ENCODE measurements at places on chromosomes 5 and 9.

DNA sequence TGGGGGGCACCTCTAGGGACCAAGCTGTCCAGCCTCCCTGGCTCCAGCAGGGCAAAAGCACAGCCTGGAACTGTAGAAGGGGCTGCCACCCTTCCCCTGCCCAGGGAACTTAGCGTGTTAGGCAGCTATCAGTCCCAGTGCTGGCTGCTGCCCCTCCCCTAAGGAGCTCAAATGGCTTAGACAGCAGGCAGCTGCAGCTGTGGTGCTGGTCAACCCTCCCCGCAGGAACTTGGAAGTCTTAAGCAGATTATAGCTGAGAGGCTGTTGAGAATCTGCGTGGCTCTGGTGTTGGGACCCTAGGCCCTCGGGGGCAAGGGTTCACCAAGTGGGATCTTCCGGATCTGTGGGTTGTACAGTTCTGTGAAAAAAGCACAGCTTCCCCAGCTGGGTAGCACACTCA is 536.5 kb upstream of the CDH10 start:
- DNase-seq, result no peak

DNA sequence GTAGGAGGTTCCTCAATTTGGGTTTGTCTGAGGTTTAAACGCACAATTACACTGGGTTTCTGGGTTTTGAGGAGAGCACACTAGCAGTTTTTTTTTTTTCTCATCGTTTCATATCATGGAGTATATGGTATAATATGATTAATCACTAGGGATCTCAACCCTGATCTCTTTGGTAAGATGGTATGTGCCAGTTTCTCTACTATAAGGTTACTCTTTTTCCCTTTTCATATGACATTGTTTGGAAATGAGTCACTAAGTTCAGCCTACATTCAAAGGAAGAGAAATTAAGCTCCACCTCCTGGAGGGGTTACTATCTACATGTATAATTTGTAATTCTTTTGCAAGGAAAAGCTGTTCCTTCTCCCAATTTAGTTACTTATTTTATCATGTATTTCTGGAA is 35.2 kb downstream of the MTRR start:
- DNase-seq, result no peak

DNA sequence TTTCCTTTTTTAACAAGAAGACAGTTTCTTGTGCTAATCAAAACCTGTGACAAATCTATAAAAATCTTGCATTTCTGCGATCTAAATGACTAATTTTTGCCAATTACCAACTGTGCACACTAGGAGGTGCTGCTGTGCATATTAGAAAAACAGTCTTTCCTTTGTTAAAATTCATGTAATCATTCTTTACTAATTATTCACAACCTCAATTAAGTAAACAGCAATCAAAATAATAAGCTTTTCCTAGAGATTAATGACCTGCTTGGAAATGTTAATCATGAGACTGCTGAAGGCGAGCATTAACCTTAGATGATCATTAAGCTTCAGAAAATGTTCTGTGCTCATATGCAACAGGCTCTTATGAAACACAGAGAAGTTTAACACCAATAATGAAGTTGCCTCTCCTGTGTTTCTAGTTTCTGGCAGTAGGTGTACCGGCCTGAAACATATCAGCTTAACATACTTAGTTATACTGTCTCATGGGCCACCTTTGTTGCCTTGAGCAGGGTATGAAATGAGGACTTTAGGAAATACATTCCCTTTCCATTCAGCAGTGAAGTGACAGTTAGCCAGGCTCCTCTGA is 17.7 kb downstream of the RFESD start:
- DNase-seq, result no peak

DNA sequence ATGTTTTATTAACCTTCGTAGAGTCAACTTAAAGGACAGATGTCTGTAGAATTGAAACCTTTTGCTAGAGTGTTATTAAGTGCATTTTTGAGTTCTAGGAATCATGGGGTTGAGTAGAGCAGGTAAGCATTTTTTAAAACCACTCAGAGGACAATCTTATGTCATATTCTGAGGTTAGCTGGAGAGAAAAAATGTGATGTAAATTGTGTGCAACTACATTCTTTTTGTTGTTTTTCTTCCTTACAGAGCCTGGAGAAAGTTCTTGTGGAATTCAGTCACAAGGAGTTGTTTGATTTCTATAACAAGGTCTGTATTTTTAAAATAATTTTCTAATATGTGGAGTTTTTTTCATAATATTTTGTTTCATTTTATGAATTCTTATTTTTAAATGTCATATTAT is 206.4 kb downstream of the COMMD10 start:
- no peak for DNase-seq

- DNase-seq, result no peak
Measured at GRCh38 chr5:137651022-137651421, 84.9 kb downstream of the KLHL3 start.

- no peak for DNase-seq
Measured at GRCh38 chr5:155056644-155057269, 43.2 kb downstream of the KIF4B start.

DNA sequence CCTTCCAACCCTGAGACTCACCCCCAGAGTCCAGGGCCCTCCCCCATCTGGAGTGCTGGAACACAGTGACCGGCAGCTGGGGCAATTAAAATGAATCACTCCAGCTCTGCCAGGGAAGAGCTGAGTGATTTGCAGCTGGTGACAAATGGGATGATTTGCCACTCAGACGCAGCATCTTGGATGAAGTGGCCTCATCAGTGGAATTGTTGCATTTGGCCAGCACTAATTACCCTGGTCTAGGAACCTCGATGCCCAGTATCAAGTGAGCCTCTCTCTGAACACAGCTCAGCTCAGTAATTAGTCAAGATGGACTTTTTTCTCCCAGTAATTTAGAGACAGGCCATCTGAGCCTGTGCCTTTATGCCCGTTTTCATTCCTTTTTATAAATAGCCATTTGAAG is 259.5 kb downstream of the GRIA1 start:
- peak; percentile 48 for DNase-seq

- DNase-seq, result no peak
Measured at GRCh38 chr5:134574521-134574920, 49.1 kb downstream of the JADE2 start.

GRCh38 chr9:94533601-94534000 is 21.3 kb upstream of the PCAT7 start:
- no peak for DNase-seq

GRCh38 chr5:37714756-37715155 is 125.1 kb downstream of the GDNF start:
- DNase-seq, result no peak

DNA sequence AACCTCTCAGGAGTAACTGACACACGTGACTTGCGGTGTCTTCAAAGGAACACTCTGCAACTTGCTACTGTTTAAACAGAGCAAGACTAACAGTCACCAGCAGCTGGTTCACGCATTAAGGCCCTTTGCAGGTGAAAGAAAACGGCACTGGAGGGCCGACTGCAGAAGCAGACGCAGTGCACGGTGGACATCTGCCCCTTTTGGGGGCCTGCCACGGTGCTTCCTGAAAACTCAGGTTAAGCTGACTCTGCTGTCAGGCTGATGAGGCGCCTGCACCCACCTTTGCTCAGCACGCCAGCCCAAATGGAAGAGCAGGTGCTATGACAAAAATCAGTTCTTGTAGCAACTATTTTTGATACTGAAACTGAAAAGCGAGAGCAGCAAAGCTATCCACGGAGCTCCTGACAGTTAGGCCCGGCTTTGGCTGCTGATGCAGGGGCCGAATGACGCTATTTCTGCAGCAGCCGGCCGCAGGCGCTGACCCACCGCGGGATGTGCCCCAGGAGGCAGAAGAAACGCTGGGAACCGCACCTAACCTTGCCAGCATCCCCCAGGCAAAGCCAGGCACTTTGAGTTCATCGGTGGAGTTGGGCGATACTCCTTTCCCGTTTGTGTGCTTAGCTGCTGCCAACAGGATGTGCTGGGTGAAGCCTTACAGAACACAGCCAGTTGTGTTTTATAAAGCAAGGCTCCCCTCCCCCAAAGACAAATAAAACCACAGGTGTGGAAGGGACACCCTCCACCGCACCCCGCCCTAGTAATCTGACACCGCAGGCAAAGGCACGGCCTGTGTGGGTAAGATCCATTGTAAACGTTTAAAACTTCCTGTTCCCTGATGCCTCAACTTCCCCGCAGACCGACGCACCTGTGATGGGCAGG is 21.1 kb upstream of the TERT start:
- DNase-seq, result peak; percentile 93

DNA sequence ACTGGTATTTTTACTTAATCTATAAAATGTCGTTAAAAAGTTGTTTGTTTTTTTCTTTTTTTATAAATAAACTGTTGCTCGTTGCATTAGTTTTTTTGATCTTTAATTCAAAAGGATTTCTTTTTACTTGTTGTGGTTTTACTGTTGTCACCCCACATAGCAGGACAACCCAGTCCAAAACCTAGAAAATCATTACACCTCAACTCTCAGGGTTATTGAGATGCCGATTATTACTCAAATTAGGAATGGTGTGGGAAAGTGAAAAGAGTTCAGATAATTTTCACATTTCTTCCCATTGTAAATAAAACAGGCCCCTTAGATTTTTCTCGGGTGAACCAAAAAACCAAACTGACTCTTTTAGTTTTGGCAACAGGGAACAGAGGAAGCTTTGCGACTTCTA is 17.4 kb upstream of the CTSL start:
- DNase-seq, result no peak

DNA sequence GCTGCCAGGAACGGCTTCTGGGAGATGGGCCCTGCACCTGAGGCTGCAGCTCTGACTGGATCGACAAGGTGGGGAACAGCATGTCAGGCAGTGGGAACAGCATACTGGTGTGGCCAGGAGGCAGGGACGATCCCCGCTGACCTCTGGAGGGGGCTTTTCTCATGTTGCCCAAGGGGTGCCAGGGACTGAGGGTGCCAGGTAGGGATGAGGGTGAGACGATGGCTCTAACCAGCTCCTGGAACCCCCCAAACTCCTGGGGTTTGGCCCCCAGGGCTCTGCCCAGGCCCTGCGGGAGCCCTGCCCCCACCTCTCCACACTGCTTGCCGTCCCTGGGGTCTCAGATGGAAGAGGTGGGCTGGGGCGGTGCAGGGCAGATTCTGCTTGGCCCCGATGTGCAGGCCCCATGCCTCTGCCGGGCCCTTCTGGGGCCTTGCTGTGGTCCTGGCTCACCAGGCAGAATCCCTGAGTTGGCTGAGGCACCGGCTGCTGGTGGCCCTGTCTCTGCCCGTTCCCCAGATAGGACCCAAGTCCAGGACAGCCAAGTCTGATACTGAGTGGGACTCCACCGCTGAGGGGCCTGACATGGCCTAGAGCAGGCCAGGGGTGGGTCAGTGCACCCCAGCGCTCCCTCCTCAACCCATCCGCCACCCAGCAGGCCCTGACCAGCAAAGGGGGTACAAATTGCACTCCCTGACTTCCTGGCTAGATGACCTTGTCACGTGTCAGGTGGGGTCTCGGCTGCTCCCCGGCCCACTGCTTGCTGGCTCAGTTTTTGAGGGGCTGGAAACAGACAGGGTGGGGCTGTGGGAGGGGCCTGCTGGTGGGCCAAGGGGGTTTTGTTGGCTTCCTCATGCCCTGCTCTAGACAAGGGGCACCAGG is 28.4 kb upstream of the RNF130 start:
- no peak for DNase-seq

- no peak for DNase-seq
Measured at GRCh38 chr5:56676091-56676768, 139.1 kb upstream of the MAP3K1 start.

GRCh38 chr9:36031774-36032555 is 4.7 kb upstream of the RECK start:
- no peak for DNase-seq

DNA sequence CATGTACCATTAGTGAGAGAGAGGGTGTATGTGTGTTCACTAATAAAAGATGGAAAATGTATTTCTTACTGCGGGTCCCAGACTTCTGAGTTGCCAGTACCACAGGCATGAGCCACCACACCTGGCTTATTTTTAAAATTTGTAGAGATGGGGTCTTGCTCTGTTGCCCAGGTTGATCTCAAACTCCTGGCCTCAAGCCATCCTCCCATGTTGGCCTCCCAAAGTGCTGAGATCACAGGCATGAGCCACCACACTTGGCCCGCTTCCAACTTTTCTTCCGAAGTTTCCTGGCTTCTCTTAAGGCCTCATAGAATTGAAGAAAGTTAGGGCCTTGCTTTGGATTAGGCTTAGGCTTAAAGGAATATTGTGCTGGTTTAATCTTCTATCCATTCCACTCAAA is 40.4 kb upstream of the F2RL2 start:
- DNase-seq, result no peak

GRCh38 chr5:171872666-171873065 is 87.0 kb downstream of the SMIM23 start:
- DNase-seq, result no peak

DNA sequence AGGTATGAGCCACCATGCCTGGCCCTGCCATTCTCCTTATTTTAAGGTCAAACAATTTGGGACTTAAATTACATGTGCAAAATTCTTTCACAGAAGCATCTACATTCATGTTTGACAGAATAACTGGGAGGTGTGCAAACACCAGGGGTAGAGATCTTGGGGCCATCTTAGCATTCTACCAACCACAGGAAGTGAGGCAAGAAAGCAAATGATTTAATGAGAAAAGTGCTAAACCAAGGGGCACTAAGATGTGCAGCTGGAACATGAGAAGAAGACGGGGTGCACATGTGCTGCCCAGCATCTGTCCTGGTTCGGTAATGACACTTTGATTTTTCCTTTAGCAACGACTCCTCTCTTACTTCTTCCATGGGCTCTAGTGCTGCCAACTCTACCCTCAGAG is 1.2 kb upstream of the F12 start:
- no peak for DNase-seq

DNA sequence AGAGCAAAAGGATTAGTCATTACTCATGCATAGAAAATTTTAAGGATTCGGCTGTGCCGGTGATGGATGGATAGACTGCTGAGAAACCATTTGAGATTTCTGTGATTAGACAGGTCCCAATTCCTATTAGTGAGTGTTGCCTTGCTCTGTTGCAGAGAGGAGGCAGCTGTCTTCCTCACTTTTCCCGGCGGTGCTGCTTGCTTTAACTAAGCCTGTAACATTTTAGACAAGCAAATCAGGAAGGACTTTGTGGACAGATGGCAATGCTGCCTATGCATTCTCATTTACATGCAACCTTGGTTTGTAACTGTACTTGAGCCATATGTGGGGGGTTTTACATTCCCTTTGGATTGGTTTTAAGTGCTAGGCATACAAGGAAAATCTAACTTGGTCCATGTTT is 1176.3 kb downstream of the CDH18 start:
- DNase-seq, result no peak

DNA sequence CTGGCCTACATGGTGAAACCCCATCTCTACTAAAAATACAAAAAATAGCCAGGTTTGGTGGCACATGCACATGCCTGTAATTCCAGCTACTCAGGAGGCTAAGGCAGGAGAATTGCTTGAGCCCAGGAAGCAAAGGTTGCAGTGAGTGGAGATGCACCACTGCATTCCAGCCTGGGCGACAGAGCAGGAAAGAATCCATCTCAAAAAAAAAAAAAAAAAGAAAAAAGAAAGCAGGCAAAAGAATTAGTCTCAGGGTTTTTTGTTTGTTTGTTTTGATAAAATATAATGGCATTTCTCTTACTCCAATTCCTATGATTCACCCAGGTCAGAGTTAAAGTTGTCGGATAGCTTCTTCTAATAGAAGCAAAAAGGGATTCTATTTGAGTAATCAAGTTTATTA is 67.0 kb upstream of the ATG10 start:
- DNase-seq, result no peak
